Fibroblast of skin of scalp (primary cell): ENCODE measurements at places on chromosomes 4 and X.

DNA sequence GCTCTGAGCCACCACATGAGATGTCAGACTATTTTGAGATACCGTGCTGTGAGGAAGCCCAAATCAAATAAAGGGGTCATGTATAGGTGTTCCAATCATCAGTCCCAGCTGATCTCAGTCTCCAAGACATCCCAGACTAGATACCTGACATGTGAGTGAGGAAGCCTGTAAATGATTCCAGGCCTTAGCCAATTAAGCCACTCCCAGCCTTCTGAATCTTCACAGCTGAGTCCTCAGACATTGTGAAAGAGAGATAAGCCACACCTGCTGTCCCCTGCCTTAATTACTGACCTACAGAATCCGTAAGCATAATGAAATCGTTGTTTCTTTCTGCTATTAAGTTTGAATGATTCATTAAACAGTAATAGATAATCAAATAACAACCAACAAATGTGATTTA, 671.4 kb downstream of the ZNF674 start:
- no peak for DNase-seq

DNA sequence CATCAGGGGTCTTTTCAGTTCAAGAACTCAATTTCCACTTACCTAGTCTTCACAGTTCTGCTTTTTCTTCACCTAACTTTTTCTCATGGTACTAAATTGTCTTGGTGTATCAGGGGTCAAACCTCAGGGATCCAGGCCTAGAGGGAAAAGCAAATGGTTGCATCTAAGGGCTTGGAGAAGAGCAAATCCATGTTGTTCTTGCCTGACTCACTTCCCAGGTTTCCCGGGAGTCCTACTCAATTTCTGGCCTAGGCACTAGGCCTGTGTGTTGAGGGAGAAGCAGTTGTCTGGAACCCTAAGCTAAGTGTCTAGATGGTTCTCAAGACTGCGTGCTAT, 191.9 kb upstream of the STK26 start:
- no peak for DNase-seq

- DNase-seq: peak; percentile 52
Measured at GRCh38 chr4:168723020-168723419, 226.2 kb downstream of the PALLD start.

DNA sequence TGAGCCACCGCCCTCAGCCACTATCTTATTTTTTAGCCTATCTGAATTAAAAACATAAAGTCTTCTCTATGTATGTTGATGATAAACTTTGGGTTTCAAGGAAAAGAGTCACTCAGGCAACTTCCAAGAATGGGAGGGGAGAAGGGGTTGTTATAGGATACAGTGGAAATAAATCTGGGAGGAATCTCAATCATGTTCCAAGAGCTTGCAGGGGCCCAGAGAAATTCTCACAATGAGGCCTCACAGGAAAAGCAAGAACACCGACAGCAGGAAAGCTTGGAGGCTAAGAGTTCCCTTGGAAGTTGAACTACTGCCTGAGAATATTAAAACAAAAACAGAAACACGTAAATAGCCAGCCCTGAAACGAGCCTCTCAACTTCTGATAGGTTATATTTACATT, 384.6 kb upstream of the IGFBP7 start:
- DNase-seq: no peak

- DNase-seq: peak; percentile 78
Measured at GRCh38 chrX:10989386-10989785, 121.7 kb upstream of the HCCS start.

DNA sequence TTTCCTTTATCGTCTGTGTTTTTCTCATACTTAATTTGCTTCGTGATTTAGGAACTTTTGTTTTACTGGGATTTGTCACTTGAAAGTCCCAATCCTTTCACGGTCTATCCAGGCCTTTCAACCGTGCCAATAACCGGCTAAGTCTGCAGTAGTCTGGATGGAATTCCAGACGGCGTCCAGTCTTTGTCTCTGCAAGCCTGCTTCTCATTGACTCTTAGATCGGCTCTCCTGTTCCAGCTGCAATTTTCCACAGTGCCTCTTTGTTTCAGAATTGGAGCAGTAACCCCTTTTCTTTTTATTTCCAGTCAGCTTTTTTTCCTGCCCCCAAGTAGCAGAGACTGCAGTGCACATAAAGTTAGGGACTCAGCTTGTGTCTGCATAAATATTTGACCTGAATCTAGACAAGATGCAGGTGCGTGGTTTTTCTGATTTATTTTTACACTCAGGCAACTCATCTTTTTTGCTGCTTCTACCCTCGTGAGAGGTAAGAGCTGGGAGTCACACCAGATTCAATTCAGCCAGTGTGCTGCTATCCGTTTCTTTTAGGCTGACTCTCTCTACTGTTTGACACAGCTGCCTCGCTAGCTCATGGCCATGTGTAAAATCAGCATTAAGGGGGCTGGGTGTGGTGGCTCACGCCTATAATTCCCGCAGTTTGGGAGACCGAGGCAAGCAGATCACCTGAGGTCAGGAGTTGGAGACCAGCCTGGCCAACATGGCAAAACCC, 37.4 kb upstream of the DHRSX start:
- no peak for DNase-seq

GRCh38 chr4:123585111-123585510, 188.5 kb downstream of the SPRY1 start:
- DNase-seq: no peak

- DNase-seq: no peak
Measured at GRCh38 chr4:87405211-87405820, 14.3 kb upstream of the HSD17B11 start.

DNA sequence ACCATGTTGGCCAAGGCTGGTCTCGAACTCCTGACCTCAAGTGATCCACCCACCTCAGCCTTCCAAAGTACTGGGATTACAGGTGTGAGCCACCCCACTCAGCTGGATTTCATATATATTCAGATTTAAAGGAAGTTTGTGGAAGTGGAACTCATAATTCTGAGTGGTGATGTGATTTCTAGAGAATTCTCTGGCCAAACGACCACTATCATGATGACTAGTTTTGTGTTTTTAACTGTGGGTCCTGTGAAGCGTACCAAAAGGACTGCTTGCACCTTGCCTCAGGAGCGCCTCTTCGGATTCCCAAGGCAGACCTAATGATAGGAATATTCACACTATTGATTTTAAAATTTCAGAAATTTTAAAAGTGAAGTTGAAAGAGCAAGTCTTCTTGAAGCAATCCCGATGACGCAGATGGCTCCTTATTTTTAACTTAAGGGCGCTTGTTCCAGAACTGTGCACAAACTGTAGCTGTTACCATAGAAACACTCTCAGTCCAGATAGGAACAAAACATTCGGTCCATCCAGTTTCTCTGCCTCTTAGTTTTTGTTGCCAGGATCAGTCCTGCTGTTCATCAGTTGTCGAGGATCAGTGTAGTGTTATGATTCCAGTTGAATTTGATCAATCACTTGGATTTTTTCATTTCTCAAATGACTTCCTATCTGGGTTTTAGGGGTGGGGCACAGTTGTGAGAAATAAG, 51.7 kb upstream of the CLCN4 start:
- DNase-seq: no peak

GRCh38 chr4:178577933-178578332, 1135.7 kb upstream of the AGA start:
- no peak for DNase-seq

GRCh38 chr4:14308229-14308651, 680.7 kb upstream of the BOD1L1 start:
- no peak for DNase-seq

DNA sequence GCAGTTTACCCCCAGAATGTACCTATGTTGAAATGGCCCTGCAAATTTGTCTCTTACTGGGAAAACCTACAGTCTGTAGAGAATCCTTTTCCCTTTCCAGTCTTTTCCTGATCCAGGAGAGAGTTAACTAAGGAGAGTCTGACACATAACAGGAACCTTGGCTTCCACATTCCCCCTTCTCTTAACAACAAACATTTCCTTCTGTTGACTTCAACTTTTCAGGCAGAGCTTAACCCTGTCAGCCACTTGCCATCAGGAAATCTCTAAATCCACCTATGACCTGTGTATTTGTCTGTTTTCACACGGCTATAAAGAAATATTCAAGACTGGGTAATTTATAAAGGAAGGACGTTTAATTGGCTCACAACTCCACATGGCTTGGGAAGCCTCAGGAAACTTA, 45.6 kb upstream of the GPR78 start:
- DNase-seq: no peak

- no peak for DNase-seq
Measured at GRCh38 chr4:123255971-123256370, 140.6 kb upstream of the SPRY1 start.

DNA sequence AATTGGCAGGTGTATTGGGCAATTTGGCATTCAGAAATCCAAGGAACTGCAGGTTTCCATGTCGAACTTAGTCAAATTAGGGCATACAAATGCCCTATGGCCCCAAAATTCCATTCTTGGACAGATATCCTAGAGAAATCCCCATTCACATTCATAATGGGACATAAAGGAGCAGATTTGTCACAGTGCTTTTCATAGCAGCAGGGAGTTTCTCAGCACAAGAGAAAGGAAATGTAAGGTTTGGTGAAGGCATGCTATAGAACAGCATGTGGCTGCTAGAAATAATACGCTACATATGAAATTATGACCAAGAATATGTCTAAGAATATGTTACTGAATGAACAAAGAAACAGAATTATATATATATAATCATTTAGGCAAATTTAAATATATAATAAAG, 437.5 kb upstream of the BOD1L1 start:
- DNase-seq: no peak

- DNase-seq: no peak
Measured at GRCh38 chr4:147779451-147779850, 47.6 kb downstream of the ARHGAP10 start.

DNA sequence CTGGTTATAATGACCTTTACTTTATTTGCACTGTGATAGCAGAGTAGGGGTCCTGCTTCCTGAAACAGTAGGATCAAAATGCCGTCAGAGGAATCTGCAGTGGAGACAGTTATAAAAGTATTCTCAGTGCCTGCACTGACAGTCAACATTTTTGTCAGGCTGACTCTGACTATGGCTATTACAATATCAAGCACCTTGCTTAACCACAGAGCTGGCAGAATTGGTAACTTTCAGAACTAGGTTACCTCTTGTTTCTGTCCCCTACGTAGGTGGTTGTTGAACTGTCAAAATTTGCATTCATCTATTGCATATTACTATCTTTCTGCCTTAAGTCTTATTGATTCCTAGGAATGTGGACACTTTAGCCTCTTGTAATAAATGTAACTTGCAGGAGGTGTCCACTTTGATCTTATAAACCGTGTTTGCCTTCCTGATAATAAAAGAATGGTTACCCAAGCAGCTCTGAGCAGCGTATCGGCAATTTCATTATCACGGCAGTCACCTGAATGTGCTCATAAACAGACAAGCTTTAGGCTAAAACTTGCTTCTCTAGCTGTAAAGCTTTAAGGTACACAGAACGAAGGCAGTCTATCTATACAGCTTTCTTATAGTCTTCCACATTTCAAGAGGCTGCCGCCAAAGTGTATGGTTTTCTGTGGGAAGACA, 353.0 kb upstream of the GALNT7 start:
- DNase-seq: no peak

GRCh38 chr4:48258845-48259397, 10.7 kb downstream of the TEC start:
- no peak for DNase-seq

- DNase-seq: no peak
Measured at GRCh38 chrX:133897593-133898163, 87.7 kb downstream of the GPC3 start.

DNA sequence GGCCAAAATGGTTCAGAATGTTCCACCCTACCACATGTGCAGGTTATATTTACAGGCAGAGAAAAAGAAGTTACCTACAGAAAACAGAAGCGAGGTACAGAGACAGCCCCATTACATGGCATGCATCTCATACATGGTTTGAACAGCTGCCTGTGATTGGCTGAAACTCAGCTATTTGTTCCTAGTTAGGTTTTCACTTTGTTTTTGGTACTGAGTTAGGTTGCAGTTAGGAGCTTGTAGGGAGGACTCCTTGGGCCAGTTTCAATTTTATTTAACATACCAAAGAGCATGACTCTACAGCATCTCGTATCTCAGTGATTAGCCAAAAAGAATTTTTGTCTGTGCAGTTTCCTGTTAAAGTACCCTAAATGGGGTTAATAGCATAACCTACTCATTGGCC, 392.0 kb downstream of the MAPK10 start:
- DNase-seq: peak; percentile 67

- peak; percentile 60 for DNase-seq
Measured at GRCh38 chr4:176193126-176193525, 2.3 kb downstream of the SPATA4 start.

DNA sequence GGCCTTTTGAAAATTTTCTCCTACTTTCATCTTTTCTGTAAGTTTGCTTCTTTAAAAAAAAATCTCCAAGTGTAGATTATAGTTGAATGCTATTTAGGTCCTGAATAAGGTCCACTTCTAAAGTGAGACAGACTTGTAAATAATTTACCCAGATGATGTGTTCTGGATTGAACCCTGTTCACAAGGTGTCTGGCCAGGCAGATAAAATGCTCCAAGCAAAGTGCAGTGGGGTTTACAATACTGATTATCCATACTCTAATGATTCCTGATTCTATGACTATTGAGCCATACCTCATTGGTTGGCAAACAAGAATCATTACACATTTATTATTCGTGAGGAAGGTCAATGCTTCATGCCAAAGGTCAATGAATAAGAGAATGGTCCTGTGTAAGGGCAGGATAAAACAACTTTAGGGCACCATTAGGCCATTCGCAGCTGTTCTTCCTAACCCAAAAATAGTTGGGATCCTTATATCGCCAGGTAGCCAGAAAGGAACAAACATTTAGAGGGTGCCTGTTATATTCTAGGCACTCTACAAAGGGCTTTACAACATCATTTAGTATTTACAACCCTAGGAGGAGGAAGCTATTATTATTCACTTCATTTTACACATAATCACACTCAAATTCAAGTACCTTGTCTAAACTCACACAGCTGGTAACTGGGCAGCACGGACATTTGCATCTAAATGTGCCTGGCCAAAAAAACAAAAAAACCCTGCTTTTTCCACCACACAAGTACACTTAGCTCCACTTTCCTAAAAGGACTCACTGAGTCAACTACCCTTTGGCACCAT, 18.6 kb upstream of the SAT1 start:
- DNase-seq: no peak

- DNase-seq: no peak
Measured at GRCh38 chr4:80731436-80731835, 299.1 kb upstream of the BMP3 start.

DNA sequence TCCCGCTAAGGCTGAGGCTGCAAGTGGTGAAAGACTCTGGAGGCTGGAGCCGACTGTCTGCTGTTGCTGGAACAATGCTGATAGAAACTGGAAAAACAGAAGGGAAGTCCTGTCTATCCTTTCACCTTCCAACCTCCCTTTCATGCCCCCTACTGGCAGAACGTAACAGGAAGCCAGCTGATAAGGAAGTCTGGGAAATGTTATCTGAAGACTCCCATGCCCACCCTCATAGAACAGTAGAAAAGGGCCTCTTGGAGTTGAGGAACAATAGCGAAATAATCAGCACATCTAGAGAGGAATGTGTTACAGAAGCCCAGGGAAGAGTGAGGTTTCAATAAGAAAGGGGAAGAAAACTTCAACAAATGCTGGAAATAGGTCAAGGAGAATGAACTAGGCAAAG, 117.1 kb upstream of the DKK2 start:
- peak; percentile 13 for DNase-seq

GRCh38 chr4:90715242-90715641, 588.0 kb downstream of the CCSER1 start:
- DNase-seq: no peak

- peak; percentile 10 for DNase-seq
Measured at GRCh38 chrX:79270401-79270800, 96.7 kb downstream of the ITM2A start.

GRCh38 chr4:37978248-37978924, 18.2 kb downstream of the PTTG2 start:
- no peak for DNase-seq
